ENCODE measurements at places on chromosomes 5 and 9.

DNA sequence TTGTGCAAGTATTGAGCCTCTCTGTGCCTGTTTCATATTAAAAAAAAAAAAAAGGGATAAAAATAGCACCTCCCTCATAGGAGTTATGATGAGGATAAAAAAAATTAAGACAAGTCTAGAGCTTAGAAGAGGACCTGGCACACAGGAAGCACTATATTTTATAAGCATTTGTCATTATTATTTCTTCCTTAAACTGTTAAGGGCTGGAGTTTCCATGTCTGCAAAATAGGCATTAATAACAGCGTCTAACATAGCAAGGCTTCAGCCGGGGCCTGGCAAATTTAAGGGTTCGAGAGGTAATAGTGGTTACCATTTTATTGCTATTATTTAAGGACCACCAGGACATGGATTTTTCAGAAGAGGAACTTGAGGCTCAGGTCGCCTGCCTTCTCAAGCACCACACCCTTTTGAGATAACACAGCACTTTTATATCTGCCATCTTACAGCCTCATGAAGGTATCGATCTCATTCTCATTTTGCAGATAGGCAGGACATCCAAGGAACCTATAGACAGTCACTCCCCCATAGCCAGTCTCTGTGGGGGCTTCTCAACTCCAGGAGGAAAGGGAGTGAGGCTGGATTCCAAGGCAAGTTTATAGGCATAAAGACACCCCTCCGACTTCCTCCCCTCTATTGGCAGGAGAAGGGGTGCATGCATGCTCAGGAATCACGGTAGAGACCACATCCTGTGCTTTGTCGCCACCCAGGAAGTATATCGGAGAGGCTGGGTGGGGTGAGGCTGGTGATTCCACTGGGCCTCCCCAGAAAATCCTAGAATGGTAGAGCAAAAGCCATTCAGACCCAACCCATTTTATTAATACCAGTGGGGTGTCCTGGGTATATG is 2.4 kb downstream of the ANXA6 start:
- DNase-seq, result no peak

GRCh38 chr9:136521537-136521936 is 24.3 kb downstream of the NOTCH1 start:
- no peak for DNase-seq

DNA sequence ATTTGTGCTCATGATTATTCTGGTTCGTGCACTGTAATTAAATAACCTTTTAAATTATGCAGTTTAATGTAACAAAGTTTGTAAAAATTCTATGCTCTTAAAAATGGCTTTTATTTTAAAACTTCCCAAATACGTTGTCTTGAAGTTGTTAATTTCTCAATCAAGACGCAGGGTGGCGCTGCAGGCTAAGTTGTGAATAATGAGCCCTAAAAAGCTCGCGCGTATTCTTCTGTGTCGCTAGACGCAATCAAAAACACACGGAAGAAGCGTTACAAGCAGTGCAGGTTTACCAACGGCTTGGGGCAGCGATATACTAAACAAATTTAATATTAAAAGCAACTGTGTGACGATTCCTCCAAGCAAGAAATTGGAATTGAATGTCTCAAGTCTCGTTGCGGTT is at the start of gene PCDHB4:
Gene PCDHB4 (plus strand): TSS at position 256 of the 400 bp plus-strand sequence. CDS start 181 bp downstream, outside the sequence.
- DNase-seq, result no peak

DNA sequence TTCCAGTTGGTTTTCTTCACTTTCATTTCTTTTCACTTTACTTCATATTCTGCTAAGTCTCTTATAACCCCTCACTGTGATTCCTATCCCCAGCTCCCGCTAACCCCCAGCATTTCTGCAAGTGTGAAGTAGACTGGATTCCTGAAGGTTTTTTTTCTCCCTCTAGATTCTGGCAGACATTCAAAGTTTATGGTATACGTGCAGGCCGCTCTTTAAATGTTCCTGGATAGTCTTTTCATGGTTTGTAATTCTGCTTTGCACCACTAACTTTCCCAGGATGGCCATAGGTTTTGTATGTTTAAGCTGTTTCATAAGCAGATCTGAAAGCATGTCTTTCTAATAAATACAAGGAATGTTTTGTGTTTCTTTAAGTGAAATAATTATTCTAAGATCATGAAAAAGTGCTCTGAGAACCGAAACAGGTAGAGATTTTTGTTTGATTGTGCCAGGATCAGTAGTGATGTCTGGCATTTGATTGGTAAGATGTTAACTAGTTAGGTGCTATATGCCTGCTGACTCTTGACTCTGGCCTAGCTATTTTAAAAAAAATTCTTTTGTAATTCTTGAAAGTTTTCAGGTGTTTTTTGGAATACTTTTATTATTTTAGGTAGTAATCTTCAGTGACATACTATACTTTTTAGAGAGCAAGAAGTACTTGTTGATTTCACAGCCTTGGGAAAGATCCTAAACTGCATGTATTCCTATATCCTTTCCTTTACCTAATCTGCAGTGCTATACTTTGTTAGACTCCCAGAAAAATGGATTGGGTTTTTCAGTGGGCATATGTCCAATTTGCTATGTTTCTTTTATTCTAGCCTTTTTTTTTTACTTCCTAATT is 29.7 kb downstream of the CNOT6 start:
- DNase-seq, result no peak

GRCh38 chr5:146369691-146370090 is 31.1 kb downstream of the POU4F3 start:
- no peak for DNase-seq

DNA sequence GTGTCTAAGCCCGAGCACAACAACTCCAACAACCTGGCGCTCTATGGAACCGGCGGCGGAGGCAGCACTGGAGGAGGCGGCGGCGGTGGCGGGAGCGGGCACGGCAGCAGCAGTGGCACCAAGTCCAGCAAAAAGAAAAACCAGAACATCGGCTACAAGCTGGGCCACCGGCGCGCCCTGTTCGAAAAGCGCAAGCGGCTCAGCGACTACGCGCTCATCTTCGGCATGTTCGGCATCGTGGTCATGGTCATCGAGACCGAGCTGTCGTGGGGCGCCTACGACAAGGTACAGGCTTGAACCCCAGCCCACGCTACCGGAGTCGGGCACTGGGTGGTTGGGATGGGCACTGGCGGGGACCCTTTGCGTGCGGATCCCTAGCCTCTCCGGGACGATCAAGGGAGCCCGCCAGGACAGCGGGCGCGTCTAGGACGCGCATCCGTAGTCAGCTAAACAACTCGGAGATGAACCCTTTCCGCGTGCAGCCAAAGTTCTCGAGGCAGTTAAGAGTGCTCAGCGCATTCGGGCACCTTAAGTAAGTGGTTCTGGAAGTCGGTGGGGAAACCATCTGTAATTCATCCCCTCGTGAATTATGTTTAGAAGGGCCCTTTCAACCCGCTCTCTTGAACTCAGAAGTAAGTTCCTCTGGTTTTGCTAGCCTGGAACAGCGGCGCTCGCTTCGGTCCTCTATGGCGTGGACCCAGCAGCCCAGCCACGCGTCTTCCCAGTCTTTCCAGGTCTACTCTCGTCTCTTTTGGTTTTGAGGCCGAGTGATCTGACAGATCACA is 1.3 kb downstream of the KCNN2 start:
- DNase-seq, result no peak

DNA sequence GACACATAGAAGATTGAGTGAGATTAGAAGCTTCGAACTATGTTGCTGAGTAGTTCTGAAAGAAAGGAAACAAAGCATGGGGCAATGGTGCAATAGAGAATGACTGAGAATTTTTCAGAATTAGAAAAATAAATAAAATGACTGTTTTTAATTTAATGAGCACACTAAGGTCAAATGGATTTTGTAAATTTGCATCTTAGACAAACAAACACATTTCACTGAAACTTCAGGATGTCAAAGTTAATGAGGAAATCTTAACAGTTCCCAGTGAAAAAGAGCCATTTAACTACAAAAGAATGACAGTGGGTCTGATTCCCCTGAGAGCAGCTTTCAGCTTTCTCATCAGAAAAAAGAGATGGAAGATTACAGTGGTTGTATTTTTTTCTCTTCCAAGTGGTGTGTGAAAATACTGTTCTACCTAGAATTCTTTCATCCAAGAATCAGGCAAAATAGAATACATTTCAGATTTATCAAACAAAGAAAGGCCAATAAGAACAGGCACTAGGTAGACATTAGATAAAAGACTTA is 591.9 kb downstream of the SEMA5A start:
- DNase-seq, result no peak

DNA sequence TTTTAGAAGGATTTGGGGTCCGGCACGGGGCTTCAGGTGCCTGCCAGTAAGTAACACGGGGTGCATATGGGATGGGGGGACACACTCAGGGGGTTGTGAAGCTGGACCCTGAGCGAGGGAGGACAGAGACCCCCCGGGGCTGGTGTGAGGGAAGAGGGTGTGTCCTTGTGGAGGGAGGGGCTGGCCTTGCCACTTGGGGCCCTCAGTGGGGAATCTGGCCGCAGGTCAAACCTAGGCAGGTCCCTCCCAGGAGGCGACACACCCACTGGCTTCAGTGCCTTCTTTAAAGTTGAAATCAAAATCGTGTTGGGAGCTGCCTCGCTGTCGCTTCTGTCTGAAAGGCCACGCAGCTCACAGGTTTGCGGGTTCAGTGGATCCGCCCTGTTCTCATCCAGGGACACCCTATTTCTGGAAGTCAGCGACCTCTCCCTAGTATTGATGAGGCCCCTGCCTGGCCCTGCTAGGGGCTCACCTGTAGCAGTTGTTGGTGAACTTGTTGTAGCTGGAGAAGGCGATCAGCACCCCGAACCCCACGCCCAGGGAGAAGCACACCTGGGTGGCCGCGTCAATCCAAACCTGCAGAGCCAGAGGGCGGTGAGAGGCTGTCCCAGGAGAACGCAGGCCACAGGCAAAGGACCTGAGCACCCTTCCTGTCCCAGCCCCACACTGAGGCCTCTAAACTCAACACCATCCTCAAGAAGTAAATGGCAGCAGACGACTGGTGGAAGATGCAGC is 29.4 kb downstream of the SLC6A3 start:
- DNase-seq, result no peak

GRCh38 chr5:53323511-53323910 is 156.9 kb upstream of the FST start:
- DNase-seq, result no peak

DNA sequence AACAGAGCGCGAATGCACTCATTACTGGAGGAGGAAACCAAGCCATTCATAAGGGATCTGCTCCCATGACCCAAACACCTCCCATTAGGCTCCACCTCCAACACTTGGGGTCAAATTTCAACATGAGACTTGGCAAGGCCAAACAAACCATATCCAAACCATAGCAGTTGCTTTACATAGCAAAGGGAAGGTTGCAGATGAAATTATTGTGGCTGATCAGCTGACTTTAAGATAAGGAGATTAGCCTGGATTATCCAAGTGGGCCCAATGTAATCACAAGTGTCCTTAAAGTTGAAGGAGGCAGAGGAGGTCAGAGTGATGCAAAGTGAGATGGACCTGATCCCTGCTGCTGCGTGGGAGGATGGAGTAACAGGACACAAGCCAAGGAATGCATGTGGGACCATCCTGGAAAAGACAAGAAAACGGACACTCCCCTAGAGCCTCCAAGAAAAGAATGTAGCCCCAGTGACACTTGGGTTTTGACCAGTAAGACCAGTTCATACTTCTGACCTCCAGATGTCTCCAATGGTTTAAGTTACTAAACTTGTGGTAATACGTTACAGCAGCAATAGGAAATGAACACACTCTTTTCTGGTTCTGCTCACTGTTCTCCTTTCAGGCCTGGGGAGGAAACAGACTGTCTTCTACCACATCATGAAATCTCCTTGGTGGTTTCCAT is 167.3 kb downstream of the GNAQ start:
- DNase-seq, result no peak

DNA sequence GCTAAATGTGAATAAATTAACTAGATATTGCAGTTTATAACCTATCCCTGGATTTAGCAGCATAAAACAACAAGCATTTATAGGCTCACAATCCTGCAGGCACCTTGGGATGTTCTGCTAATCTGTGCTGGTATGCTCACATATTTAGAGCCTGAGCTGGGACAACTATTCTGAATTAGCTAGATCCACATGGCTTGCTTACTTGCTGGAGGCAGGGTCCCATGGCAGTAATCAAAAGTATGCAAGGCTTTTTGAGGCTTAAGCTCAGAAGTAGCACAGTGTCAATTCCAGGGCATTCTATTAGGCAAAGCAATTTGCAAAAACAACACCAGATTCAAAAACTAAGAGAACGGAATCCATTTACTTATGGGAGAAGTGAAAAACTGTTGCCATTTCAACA is 745.0 kb upstream of the ACO1 start:
- DNase-seq, result no peak

- no peak for DNase-seq
These were observed 51.7 kb downstream of the ARHGAP26 start for GRCh38 chr5:142821733-142822487.

GRCh38 chr9:94017939-94018531 is 62.9 kb upstream of the BARX1 start:
- DNase-seq, result no peak

- no peak for DNase-seq
These were observed 73.2 kb downstream of the SNCAIP start for GRCh38 chr5:122385286-122385685.

- DNase-seq, result no peak
These were observed 8.1 kb downstream of the SPRY4 start for GRCh38 chr5:142316681-142317080.

GRCh38 chr9:96021551-96022444 is 146.3 kb downstream of the ERCC6L2 start:
- DNase-seq, result no peak

GRCh38 chr9:137333016-137333671 is 31.1 kb upstream of the NRARP start:
- DNase-seq, result no peak

DNA sequence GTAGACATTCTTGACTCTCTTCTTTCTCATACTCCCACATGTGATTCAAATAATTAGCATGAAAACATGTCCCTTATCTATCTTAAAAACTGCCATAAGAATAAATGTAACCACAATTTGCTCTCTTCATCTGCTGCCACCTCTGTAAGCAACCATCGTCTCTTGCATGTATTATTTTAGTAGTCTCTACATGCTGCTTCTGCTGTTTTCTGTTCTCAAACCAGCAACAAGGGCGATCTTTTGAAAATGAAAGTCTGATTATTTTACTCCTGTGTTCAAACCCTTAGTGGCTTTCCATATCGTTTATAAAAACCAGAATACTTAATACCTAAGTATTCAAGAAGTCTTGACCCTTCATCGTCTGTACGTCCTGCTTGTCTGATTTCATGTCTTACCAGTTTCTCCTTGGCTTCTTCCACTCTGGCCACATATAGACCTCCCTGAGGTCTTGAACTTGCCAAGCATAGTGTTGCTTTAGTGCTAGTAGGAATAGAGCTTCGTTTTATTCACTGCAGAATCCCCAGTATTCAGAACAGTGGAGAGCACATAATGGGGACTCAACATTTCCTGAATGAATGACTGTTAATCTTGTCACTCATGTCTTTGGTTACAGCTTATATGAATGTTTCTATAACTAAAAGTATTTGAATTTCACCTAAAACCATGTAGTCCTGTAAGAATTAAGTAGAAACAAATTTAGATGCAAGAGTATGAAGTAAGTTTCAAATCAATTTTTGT is 10.6 kb downstream of the CDC42SE2 start:
- DNase-seq, result no peak

All from stimulated activated CD8-positive, alpha-beta memory T cell treated with anti-CD3 and anti-CD28 coated beads, Interleukin-2, amount 100 ng/mL, for 1 hour (primary cell).